ENCODE measurements at places on chromosomes 3 and 15. TPM values are rescaled to one million over a fixed set of nuclear protein-coding genes. Genes with fewer than 3 reads are reported as not detected.

The CLEC3B gene
- total RNA-seq, result 0.37 TPM

The RARRES1 gene
- not detected for total RNA-seq

- DNase-seq, result no peak
Observed at GRCh38 chr3:10306156-10306555, 13.4 kb upstream of the GHRL start.

GRCh38 chr15:69395991-69396390, 18.2 kb upstream of the KIF23 start:
- DNase-seq, result no peak

DNA sequence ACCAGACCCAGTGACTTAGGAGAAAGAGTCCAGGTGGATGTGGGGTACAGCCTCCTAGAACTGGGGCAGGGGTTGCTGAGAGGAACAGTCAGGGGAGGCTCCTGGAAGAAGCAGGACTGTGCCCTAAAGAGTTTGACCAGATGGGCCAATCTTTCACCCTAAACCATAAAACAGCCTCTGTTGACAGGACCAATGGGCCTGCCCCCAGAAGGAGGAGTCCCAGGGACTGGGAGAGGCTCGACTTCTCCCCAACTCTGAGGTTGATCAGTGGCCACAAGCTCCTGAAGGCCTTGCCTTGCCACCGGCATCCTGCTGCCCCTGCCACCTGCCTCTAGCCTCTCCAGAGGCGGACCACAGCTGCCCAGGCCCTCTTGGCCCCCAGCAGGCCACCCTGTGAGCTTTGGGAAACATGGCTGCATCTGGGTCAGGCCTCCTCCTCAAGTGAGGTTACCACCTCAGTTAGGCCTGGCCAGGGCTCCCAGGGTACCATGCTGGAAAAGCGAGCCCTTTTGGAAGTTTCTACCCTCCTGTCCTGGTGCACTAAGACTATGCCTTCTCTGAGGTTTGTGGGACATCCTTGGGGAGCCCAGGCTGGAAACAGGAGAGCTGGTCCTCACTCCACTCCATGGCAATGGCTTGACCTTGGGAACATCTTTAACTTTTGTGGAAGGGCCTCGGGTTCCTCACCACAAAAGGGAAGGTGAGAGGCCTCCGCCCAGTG, 2.8 kb downstream of the VIPR1 start:
- DNase-seq, result no peak

- no peak for DNase-seq
Observed at GRCh38 chr3:117063930-117064329, 354.4 kb downstream of the TUSC7 start.

Data from H4 (cell line).